CD4-positive, CD25-positive, alpha-beta regulatory T cell (primary cell): ENCODE measurements at places on chromosomes 4 and X.

GRCh38 chr4:158652920-158653319, 18.8 kb downstream of the C4orf46 start:
- no peak for DNase-seq

DNA sequence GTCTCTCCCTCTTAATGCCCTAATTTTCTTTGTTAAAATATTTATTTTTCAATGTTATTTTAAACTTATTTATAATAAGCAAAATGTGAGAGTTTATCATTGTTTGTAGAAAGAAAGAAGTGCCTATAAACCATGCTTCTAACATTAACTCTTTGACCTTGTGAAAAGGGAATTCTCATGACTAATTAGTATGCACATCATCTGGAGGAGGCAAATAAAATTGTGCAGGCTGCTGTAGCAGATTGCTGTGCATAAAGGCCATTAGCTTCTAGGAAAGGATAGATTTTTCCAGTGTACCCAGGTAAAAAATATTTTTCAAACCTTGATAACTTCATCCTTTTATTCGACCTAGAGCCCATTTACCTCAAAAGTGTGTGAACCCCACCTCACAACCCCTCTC, 84.6 kb upstream of the GUCY1A1 start:
- DNase-seq: no peak

- no peak for DNase-seq
These were observed 61.3 kb downstream of the HS3ST1 start for GRCh38 chr4:11367371-11367770.

GRCh38 chr4:87165892-87166291, 54.5 kb downstream of the KLHL8 start:
- DNase-seq: no peak

DNA sequence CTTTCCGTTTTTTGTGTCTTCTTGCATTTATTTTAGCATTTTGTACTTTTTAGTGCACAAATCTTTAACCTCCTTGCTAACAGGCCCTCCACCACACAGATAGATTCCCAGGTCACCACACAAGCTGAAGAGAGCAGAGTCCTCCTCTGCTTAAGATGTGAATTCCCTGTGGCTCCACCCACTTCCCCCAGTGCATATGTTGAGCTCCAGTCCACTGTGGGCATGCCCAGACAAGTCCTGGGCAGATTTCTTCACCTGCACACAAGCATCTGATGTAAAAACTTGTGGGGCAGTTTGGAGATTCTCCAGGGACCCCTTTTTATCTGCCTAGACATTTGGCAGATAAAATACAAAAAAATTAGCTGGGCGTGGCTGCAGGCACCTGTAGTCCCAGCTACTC, 19.8 kb upstream of the PASD1 start:
- DNase-seq: no peak

DNA sequence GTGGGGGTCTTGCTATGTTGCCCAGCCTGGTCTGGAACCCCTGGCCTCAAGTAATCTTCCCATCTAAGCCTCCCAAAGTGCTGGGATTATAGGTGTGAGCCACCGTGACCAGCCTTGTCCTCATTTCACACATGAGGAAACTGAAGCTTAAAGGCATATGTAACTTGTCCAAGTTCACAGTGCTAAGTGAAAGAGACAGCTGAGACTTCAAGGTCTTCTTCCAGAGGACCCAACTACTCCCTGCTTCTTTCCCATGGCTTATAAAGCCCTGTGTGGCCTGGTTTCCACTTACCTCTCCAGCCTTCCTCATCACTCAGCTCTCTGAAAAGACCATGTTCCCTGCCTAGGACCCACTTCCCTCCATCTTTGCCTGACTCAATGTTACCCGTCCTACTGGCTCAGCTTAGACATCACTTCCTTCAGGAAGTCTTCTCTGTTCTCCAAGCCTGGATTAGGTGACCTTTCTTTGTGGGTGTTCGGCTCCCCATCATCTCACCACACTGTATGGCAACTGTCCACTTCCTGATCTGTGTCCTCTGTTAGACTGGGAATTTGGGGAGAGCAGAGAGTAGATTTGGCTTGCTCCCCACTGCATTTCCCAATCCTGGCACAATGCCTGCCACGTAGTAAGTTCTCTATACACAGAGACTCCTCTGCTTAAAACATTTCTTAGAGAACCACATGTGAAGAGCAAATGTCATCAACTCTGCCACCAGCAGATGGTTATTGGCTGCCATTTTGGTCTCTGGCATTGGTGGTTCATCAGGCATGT, 30.4 kb upstream of the LAMP2 start:
- DNase-seq: no peak

DNA sequence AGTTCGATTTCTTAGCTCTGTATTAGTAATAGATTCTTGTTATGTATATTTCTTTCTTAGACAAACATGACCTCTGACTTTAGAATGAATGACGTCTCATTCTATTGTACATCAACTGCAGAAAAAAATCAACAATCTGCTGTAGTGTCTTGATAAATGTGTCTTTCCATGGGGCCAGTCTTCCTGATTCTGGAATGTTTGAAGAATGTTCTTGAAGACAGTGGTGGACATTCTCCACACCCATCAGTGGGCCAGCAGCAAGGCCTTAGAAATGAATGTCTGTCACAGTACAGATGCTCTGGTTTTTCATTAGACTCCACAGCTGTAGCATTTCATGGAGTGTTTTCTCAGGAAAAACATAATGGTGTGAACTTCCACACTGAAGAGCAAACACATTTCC, 63.2 kb upstream of the FAM47B start:
- no peak for DNase-seq

DNA sequence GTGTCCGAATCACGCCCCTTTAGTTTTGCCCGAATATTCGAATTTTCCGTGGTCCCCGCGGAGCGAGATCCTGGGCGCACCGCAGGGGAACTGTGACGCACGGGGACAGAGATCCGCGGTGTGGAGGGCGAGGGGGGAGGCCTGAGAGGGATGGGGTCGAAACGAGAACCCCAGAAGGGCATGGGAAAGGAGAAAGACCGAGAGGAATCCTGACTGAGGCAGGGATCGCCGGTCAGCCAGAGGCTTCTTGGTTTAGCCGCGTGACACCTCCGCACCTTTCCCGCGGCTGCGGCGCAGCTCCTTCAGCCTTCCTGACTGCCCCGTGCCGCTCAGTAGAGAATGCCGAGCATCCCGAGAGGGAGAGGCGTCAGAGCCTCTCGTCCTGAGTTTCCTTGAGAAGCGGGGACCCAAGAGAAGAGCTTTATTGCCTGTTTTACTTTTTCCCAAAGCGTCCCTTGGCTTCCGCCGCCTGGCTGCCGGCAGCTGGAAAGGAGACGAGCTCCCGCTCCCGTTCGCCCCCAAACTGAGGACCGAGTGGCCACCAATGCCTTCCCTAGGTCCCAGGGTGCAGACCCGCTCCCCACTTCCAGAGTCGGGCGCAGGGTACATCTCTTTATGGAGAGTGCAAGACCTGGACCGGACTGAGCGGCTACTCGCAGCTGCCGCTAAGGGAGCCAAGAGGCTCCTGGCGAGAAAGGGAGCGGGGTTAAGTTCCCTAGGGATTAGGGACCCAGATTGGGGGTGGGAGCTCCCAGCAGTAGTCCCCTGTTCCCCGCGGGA, 911 bp upstream of the GPR50 start:
- no peak for DNase-seq

GRCh38 chr4:6079965-6080364, 61.7 kb upstream of the C4orf50 start:
- no peak for DNase-seq

DNA sequence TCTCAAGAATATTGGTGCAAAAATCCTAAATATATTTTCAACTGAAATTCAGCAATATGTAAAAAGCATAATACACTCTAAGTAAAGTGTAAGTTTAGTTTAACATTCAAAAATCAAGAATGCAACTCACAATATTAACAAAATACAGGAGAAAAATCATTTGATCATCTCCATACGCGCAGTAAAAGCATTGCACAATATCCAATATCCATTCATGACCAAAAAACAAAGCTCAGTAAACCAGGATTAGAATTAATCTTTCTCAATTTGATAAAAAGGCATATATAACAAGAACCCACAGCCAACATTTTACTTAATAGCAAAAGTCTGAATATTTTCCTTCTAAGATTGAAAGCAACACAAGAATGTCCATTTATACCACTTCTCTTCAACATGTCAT, 48.3 kb upstream of the C4orf54 start:
- no peak for DNase-seq

DNA sequence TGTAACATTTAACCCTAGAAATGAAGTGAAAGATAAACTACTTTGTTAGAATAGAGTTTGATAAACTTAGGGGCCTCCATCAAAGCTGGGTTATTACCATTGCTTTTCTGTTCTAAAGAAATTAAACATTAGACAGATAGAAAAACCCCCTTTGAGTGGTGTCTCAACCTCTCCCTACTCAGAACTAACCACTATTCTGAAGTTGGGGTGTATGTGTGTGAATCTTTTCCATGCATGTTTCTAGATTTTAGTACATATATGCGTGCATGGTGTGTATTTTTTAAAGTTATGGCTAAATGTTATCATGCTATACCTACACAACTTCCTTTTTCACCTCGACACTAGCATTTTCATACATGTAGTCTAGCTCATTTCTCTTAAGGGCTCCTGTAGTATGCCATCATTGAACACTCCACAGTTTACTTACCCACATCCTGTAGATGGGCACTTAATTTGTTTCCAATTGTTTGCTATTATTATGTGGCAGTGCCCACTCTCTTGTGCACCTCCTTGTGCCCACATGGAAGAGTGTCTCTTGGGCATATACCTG, 25.7 kb downstream of the GEMIN8 start:
- no peak for DNase-seq

GRCh38 chr4:104901961-104902605, 244.6 kb upstream of the TET2 start:
- no peak for DNase-seq

GRCh38 chrX:10619425-10620046, 849 bp downstream of the MID1 start:
- no peak for DNase-seq

DNA sequence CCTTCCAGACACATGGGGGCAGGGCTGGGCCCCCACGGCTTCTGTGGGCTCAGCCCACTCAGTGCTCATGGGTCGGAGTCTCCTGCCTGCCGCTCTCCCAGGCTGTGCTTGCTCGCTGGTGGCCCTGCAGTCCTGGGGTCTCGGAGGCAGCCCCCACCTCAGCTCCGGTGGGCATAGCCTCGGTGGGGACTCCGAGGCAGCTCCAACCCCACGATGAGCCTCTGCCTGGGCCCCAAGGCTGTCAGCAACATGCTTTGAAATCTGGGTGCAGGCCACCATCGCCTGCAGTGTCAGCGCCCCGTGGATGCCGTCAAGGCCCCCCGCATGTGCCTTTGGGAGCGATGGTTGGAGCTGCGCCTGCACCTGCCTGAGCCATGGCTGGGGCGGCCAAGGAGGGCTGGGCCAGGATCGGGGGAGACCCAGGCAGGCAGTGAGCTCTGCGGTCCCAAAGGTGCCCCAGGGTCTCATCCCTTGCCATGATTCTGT, 30.2 kb upstream of the SPON2 start:
- no peak for DNase-seq

DNA sequence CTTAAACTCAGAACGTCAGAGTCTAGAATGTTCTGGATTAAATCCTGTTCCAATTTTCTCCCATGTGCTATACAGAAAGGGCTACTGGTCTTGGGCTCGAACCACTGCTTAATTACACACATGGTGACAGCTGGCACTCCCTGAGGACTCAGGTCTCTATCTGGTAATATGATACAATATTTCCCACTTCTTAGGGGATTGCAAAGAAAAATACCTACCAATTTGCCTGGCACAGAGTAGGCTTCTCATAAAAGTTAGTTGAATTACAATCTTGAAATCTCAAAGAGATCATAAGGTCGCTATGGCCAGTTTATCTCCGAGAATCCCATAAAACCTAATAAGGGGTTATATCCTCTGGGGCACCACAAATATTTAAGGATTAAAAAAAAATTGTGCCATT, 8.6 kb downstream of the GPM6B start:
- DNase-seq: no peak

DNA sequence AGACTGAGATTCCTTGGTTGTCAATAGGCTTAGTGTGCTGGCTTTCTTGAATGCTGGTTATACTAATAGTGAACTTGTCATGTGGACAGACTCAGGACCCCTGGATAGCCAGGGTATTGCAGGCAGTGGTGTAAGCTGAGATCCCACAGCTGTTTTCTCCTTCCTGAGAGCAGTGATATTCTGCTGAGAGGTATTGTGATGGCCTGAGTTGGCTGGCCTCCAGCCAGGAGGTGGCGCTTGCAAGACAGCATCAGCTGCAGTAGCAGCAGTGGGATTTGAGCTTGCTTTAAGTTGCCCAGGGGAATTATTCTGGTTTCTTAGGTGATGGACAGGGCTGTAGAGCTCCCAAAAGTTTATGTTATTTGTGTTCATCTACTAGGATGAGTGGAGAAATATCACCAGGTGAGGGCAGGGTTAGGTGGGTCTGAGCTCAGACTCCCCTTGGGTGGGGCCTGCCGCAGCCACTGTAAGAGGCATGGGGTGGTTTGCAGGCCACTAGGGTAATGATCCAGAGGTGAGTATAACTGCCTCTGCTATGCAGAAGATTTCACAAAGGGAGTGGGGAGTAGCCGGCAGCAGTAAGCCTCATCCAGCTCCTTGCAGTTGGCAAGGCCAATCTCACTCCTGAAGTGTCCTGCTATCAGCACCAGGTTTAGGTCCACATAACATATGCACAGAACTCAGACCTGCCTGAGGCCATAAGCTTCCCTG, 66.2 kb downstream of the IL15 start:
- no peak for DNase-seq

DNA sequence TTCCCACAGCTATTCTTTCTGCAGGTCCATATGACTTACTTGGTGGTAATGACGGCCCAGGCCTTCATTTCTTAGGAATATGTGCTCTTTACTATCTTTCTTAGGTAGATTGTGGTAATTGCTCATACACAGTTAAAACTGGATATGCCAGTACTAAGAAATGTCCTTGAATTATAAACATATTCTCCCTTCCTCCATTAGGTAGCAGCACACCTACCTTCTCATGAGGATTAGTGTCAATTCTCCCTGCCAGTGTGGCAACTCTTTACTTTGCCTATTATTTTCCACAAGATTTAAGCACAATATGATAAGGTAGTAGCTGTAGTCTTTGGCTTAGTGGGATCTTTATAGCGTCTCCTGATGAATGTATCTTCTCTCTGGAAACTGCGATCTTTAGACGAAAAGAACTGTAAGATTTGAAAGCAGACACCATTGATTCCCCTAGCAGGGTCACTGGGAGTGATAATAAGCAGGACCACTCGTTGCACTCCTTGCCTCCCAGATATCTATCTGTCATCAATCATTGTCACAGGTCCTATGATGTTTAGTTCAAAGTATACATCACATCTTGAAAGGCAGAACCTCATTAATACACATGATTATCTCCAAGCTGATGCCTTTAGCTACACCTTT, 1240.7 kb downstream of the C4orf33 start:
- no peak for DNase-seq

DNA sequence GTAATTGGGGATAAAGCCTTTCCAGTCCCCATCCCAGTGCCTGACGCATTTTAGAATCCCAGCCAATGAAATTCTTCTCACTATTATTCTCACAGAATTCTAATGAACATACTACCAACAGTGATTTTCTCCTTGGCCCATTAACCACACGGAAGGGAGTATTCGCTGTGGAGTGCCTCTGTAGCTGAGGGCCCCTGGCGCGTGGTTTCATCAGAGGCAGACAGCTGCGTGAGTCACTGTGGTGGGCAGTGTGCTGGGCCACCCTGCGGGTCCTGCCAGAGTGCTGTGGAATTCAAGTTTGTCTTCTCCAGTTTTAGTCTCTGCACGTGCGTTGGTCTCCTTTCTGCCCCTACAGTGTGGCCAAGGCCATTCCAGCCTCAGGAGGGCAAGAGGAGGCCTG, 335.4 kb upstream of the FAT1 start:
- no peak for DNase-seq

GRCh38 chr4:119730671-119730950, 102.0 kb upstream of the PDE5A start:
- DNase-seq: no peak

GRCh38 chr4:59945277-59945676, 1254.8 kb upstream of the ADGRL3 start:
- DNase-seq: no peak
